ENCODE measurements at places on chromosomes 13 and 19.

DNA sequence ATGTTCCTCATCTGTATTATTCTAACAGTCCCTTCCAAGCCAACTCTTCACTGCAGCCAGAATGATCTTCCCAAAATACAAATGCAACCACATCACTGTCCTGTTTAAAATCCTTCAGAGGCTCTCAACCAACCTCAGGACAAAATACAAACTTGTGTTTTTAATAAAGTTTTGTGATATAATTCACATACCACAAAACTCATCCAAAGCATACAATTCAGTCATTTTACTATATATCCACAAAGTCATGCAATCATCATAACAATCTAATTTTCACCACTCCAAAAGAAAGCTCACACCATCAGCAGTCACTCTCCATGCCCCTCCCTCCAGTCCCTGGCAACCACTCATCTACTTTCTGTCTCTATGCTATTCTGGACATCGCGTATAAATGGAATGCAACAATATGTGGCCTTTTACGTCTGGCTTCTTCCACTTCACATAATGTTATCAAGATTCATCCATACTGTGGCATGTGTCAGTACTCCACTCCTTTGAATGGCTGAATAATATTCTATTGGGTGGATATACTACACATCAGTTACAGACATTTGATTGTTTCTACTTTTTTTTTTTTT is 81.7 kb upstream of the DOCK9 start:
- DNase-seq: no peak

GRCh38 chr13:59103004-59103768 is 1060.5 kb downstream of the DIAPH3 start:
- no peak for DNase-seq

DNA sequence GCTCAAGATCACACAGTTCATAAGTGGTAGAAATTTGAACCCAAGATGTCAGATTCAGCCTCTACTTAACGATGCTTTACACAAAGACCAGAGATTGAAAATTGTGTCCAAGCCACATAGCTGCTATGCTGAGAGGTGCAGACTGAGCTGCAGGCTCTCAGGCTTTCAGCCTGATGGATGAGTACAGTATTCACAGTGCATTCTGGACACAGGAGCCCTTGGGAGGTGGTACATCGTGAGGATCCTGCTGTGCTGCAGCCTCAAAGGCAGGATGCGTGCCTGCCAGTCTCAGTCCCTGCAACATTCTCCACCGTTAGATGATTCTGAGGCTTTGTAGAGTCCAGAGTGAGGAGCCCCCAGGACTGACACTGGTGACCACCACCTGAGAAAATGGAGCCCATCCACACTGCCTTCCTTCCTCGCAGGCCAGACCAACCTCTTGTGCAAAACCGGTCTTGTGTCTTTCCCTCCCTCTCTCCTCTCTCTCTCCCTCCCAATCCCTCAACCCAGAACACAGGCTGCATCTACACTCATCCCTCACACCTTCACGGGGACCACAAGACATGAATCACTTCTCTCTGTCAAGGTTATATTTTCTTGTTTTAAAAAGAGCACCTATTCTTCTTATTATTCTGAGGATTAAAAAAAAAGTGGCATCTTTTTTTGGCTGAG is 203.4 kb upstream of the ZNF507 start:
- DNase-seq: no peak

- no peak for DNase-seq
Measured at GRCh38 chr19:42532891-42533290, 4.6 kb upstream of the CEACAM1 start.

DNA sequence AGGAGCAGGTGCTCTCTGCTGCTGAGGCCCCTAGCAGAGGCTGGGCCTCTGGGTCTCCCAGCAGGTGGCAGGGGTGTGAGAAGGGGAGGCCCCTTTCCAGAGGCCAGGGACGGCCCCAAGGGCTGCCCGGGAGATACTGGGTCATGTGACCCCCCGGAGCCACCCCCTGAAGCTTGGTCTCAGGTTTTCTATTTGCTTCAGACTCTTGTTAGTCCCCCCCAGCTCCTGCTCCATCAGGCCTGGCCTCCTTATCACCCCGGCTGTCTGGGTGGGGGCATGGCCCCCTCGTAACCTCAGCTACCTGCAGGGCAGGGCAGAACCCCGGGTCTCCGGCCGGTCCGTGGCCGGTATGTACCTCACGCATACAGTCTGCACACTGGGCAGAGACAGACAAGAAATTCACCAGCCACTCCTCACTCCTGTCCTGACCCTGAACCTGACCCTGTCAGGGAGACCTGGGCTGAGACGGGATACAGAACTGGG is 13.2 kb upstream of the TCF3 start:
- no peak for DNase-seq

DNA sequence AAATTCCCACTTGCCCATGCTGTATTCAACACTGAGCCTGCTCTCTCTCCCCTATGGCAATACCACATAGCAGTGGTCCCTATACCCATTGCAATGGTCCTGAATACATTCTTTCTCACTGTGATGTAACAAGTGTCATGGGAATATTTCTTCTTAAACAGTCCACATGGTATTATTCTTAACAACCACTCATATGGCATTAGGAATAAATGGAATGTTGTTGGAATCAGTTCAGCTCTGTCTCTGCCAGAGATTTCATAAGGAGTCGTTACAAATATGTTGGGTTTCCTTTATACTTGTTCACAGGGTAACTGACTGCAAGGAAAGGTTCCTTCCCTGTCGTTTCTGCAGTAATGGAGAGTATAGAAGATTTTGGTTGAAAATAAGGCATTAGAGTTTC is 128.3 kb upstream of the SPATA13 start:
- DNase-seq: no peak

DNA sequence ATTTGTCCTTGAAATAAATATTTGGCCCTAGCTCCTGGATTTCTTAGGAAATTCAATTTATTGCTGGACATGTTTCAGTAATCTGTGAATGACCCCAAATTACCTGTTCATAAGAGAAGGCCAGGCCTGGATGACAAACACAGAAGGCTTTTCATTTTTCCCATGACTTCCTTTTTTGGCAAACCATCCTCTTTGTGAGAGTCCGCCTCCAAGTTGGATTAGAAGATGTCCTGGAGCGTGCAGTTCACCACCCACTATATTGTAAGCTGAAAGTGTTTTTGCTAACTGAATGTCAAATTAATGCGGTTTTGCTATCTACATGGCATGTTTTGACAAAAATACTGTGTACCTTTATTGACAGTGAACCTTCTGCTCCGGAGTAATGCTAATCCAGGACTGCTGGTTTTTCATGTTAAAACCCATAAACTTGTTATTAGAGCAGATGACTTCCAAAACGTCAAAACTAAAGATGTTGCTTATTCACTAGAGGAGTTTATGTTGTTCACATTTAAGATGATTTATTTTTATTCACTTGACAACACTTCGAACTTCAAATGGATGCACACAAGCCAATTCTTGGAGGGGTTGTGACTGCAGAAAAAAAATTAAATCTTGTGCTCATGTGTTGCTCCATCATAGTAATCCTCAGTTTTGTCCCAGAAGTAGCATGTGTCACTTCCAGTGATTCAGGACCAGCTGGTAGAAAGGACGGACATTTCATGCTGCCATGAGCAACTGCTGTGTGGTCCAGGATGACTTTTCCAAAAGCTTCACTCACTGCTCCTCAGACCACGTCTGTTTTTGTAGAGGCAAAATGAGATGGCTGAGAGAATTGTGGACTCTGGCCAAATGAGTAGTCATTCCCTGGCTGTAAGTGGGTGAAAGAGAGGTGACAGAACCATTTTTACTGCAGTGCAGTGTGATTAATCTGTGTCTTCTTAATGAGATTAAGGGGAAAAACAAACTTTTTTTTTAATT is 71.0 kb downstream of the ITGBL1 start:
- no peak for DNase-seq

GRCh38 chr13:71380191-71380590 is 486.8 kb downstream of the DACH1 start:
- DNase-seq: no peak

DNA sequence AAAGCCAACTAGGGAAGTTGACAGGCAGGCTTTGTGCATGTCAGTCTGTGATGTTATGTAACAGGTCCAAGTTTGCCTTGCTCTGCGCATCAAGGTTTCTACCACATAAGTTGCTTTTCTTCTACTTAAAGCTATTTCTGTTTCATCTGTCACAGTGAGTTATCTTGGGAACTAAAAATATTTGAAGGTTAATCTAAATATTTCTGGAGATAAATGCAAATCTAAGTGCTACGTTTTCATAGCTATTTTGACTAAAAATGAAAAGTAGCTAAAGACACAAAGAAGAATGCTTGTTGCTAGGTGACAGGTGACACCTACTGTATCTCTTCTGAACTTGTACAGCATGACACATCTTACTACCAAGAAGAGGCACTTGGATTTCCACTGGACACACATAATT is 135.6 kb downstream of the KLF12 start:
- no peak for DNase-seq

DNA sequence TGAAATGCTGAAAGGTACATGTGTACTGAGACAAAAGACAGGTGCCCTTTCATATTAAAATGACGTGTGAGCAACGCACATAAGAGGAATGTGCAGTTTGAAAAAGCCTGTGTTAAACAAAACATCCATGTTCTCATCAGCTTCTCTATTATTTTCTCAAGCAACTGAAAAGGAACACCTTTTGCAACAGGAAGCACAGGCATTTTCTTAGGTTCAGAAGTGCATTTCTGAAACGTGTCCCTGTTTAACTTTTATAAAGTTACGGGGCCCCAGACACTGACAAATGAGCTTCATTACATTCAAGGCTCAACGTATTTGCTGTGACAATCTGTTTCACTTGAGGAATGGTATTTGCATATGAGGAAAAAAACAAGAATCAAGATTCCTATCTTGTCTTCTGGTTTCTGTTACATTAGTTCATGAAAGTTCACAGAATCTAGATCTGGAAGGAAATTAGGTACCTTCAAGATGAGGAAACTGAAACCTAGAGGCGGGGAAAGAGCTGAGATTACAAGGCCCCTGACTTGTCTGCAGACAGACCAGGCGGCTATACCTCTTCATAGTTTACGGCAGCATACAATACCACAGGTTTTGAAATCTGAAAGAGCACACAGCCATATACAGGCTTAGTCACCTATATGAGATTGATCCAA is 431.7 kb downstream of the KLF12 start:
- peak; percentile 16 for DNase-seq

DNA sequence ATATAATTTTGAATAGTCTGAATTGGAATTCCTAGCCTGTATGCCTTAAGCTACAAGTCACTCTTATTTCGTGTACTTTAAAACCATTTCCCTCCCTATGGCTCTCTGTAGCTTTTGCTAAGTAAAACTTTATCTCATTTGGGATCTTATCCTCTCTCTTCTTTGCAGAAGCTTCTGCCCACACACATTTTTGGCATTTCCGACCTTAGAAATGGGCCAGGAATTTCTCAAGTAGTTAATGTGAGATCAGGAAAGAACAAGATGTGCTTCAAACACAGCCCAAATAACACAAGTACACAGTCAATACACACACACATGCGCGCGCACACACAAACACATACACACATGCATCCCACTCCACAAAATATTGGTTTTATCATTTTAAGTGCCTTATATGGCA is 931.0 kb upstream of the MIR17HG start:
- DNase-seq: no peak

GRCh38 chr19:46660551-46661019 is 397 bp downstream of the DACT3 start:
- DNase-seq: no peak

DNA sequence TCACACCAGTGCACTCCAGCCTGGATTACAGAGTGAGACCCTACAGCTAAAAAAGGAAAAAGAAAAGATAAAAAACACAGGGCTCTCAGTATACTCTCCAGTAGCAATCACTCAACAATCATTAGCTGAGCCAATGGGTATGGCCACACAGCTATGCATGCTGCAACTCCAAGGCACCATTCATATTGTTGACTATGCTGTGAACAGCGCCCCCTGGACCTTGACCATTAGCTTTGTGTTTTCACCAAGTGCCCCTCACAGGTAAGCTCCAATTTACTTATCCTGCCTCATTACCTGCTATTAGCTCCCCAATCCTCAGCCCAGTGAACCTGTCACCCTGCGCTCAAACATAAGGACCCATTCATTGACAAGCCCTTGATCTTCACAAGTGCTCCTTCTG is 35.8 kb downstream of the ZIC5 start:
- DNase-seq: no peak

DNA sequence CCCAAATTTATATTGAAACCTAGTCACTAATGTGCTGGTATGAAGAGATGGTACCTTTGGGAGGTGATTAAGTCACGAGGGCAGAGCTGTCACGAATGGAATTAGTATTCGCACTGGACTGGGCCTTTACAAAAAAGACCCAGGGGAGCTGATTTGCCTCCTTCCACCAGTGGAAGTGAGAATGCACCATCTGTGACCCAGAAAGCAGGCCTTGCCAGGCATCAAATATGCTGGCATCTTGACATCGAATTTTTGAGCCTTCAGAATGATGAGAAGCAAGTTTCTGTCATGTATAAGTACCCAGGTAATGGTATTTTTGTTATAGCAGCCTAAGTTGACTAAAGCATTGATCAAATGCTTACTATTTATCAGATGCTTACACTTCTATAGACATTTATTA is 373.6 kb downstream of the FGF14 start:
- no peak for DNase-seq

GRCh38 chr13:27171244-27171826 is at the start of gene USP12:
Gene USP12 (minus strand): TSS chr13:27171811. CDS start chr13:27171639, 172 bp downstream.
- peak; percentile 26 for DNase-seq

DNA sequence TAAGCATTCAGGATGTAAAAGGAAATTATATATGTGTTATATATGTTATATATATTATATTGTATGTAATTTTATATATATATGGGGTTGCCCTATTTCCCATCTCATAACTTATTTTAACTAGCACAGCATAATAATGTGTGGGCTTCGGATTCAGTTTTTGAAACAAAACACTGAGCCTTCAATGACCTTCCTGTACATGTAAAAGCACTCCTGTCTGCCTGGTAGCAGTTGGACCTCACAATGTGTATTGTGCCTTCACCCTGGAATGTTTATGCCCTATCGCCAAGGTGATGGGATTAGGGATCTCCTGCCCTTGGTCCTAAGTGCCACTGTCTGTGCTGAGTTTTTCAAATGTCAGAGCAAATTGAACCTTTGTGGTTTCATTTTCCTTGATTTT is 968.8 kb downstream of the TUBA3C start:
- no peak for DNase-seq

- no peak for DNase-seq
Measured at GRCh38 chr13:64723724-64724123, 2506.4 kb downstream of the PCDH9 start.

DNA sequence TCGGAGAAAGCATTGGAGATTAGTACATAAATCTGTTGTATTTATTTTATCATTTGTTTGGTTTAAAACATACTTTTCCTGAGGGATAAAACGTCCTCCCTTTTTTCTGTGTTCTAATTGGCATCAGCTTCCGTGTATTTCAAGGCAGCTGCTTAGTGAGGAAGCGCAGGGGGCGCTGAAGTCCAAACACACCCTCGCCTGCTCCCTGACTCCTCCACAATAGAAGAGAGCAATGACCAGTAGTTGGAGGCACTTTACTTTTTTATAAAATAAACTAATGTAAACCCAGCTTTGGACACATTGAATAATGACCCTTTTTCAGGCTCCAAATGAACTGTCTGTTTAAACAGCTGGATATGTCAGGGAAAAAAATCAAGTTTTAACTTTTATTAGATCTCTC is 79.9 kb downstream of the RNASEH2B start:
- DNase-seq: no peak

Data from stimulated activated CD4-positive, alpha-beta T cell treated with anti-CD3 and anti-CD28 coated beads, Interleukin-2, amount 100 ng/mL, for 48 hours (primary cell).